ENCODE measurements at places on chromosomes 2 and 18. TPM values are rescaled to one million over a fixed set of nuclear protein-coding genes. Genes with fewer than 3 reads are reported as not detected.

DNA sequence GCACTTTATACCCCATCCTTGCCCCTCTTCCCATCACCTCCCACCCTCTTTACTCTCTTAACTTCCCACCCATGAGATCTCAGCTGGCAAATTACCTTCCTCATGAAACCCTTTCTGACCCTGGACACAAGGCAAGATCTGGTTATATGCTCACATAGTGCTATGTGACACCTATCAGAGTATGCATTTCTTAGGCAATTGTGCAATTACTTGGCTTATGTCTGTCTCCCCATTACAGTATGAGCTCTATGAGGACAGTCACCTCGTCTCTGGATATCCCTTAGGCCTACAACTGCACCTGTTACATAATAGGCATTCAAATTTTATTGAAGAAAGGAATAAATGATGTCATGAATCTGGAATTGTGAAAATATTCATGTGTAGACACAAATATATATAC, 91.4 kb downstream of the ZNF385B start:
- no peak for DNase-seq

GREB1L gene
- total RNA-seq: 1.4 TPM

ELAC1 gene
- total RNA-seq: 7.3 TPM

UGT1A7 gene
- total RNA-seq: 2.5 TPM

SLC1A4 gene
- total RNA-seq: 13.5 TPM

DNA sequence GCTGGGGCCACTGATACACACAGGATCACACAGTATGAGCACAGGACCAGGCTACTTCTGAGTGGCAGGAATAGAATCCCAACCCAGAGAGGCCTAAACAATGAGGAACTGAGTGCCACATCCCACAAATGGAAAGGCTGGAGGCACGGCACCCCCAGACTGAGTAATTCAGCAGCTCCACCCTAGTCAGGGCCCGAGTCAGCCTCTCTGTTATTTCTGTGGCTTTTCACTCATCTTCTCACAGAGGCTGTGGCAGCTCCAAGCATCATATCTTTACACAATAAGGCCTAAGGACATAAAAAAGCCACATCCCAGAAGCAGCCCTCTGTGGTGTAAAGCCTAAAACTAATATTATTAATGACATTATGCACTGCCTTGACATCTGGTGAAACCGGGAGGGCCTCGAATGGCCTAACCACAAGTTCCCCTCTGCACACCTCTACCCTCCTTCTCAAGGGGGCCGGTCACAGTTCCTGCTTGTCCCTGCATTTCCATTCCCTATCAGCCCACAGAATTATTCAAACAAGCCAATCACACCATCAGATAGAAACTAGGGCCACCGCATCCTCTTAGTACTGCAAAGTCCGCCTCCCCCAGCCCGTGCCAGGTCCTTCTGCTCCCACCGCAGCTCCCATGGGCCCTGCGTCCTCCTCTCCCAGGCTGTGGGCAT, 12.5 kb upstream of the MAL start:
- no peak for DNase-seq

DNA sequence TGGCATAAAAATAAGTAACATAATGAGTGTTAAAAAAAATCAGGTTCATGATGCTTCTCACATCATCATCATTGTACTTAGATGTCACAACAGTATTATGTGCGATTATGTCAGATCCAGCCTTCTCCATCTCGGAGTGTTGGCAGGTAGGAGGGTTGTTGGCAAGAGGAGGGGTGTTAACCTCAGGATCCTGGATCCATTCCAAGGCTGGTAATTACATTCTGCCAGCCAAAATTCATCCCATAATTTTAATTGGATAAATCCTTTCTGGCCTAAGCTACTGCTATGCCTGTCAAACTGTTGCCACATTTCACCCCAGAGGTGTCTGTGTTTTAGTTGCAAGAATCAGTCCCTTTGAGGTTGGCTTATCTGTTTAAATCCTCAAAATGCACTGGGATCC, 891 bp upstream of the FTCDNL1 start:
- no peak for DNase-seq

DNA sequence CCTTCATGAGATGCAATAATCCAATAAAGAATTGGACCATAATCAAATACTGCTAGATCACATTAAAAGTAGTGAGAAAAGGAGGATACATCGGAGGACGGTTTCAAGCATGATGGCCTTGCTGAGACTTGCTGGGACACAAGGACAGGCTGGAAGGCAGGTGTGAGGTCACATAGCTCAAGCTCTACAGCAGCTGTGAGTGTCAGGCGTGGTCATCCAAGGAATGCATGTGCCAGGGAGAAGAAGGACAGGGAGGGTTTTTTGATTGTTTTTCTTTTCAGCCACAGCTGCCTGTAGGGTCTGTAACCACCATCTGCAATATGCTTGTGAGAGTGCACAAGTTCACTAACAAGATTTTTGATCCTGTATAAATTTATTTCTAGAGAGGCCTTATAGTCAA, 57.6 kb downstream of the BMP10 start:
- no peak for DNase-seq

GRCh38 chr2:938181-939005, 12.3 kb upstream of the SNTG2 start:
- DNase-seq: no peak

DYNAP gene
- total RNA-seq: not detected

GRCh38 chr18:75638776-75639471, 211.4 kb upstream of the SMIM21 start:
- DNase-seq: peak; percentile 68

PLEKHH2 gene
- total RNA-seq: 53.6 TPM

REG3G gene
- not detected for total RNA-seq

SCN9A gene
- total RNA-seq: 32.9 TPM

- DNase-seq: no peak
Observed at GRCh38 chr2:20579866-20580265, 71.0 kb downstream of the HS1BP3 start.

- DNase-seq: no peak
Observed at GRCh38 chr2:172155752-172156151, 53.1 kb upstream of the DLX2 start.

ARID5A gene
- 10.7 TPM for total RNA-seq

HJURP gene
- 8.9 TPM for total RNA-seq

REG1B gene
- not detected for total RNA-seq

DNA sequence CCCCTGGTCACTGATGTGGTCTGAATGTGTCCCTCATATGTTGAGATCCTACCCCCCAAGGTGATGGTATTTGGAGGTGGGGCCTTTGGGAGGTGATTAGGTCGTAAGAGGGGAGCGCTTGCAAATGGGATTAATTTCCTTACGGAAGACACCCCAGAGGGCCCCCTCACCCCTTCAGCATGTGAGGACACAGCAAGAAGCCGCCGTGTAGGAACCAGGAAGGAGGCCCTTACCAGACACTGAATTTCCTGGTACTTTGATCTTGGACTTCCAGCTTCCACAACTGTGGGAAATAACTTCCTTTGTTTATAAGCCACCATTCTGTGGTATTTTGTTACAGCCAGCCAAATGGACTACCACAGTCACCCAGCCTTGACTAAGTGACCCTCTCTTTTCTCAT, 35.9 kb downstream of the NCK2 start:
- DNase-seq: no peak

GULP1 gene
- 119 TPM for total RNA-seq

GRCh38 chr2:56244911-56245530, 61.2 kb downstream of the CCDC85A start:
- no peak for DNase-seq

- no peak for DNase-seq
Observed at GRCh38 chr2:138607746-138608145, 106.2 kb downstream of the SPOPL start.

C2orf66 gene
- total RNA-seq: 0.32 TPM

GRCh38 chr2:153354377-153354776, 124.2 kb downstream of the RPRM start:
- DNase-seq: no peak

- DNase-seq: no peak
Observed at GRCh38 chr2:12045864-12046291, 299.4 kb downstream of the LPIN1 start.

DNA sequence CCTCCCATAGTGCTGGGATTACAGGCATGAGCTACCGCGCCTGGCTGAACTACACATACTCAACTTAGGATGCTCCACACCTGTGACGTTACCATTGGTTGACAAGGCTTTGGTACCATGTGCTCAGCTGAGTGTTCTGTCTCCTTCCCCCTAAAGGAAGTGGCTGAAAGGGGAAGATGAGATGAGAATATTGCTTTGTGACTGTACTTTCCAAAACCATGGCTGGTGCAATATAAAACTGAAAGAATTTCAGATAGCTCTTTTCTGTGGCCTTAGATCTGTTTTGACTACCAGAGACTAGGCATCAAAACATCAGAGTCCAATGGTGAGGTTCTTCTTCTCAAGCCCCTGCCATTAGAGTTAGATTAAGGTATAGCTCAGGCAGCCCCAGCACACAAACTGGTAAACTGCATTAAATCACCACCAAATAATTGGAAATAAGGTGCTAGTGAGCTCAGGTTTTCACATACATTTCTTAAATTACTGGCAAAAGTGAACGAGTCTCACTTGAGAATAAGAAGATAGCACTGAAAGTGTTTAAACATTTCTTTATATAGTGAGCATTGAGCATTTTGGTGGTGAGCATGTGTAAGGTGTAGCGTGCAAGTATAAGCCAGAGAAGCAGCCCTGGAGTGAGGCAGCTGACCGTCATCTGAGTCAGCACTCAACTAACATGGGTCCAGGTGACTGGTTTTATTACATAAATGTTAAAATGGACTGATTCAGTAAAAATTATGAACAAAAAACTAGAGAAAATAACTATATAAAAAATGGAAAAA, 113.5 kb upstream of the FZD5 start:
- no peak for DNase-seq

- DNase-seq: no peak
Observed at GRCh38 chr2:217941886-217942728, 60.7 kb downstream of the TNS1 start.

VSNL1 gene
- total RNA-seq: 1.7 TPM

DNA sequence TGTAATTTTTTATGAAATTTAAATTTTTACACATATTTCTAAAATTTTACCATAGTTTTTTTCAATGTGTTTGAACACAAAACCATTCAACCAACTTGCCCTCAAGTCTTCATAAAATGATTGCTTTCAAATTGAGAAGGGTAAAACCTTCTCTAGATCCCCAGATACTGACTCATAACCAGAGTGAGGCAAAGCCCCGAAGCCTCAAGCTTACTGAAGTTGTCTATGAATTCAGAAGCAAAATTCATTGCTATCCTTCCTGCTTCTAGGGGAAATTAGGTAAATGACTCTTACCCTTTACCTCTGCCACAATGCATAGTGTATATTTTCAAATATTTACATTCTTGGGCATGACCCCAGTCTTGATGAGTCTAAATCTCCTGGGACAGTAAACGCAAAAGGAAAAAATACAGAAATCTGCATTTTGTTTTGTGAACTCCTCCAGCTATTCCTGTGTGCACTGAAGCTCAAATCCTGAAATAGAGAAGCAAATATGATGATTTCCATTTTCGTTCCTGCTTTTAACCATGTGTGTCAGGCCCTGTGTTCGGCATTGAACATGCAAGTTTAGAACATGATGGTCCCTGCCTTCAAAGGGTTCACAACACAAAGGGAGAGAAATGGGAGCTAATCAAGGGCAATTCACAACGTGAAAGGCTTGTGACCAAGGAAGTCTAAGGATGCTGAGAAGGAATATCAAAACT, 246.3 kb downstream of the SUCLG1 start:
- no peak for DNase-seq

DNA sequence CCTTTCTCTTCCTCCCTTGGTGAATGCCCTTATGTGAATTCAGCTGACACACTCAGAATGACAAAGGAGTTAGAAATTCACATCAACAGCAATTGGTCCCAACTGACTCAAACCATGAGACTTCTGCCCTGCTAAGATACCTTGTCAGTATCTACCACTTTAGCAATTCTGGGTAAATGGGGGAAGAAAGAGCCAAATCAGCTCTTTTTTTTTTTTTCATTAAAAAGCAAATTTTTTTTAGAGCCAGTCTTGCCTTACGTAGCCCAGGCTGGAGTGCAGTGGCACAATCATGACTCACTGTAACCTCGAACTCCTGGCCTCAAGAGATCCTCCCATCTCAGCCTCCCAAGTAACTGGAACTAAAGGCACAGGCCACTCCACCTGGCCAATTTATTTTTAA, 1.7 kb upstream of the PPP4R1 start:
- DNase-seq: no peak

GRCh38 chr2:96949701-96950350, 36.6 kb downstream of the FAM178B start:
- DNase-seq: no peak

ARL5A gene
- 117 TPM for total RNA-seq

- DNase-seq: no peak
Observed at GRCh38 chr18:6509417-6509816, 94.7 kb upstream of the L3MBTL4 start.

CSRNP3 gene
- 34.1 TPM for total RNA-seq

- no peak for DNase-seq
Observed at GRCh38 chr18:8945514-8945913, 157.0 kb upstream of the NDUFV2 start.
